ENCODE measurements at places on chromosomes 12 and 14.

DNA sequence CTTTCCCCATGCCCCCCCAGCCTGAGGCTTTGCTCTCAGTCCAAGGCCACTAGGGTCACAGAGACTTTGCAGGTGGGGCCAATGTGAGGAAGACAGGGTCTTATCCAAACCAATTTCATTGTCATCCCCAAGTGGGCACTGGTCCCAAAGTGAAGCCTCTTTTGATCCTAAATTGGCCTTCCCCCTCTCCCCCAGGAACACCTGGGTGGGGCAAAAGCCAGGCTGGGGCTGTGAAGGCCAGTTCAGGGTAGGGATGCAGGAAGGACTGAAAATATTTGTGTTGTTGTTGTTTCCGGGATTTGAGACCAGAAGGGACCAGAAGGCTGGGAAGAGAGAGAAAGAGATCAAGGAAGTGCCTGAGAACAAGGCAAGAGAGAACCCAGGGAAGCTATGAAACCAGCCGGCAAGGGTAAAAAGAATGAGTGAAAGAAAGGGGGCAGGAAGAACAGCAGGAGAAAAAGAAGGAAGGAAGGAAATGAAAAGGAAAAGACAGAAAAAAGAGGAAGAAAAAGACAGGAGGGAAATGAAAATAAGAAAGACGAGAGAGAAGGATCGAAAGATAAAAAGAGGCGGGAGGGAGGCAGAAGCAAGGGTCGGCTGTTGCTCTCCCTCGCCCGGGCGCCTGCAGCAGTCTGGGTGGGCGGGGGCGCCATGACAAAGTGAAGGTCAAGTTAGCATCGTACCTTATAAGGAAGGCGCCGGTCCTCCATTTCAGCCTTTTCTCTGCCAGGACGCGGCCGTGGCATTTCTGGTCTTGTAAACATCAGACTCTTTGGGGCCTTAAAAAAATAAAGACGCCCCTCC is 7.4 kb upstream of the HOXC11 start:
- no peak for DNase-seq

- DNase-seq, result no peak
Measured at GRCh38 chr12:101789171-101789570, 41.6 kb downstream of the GNPTAB start.

DNA sequence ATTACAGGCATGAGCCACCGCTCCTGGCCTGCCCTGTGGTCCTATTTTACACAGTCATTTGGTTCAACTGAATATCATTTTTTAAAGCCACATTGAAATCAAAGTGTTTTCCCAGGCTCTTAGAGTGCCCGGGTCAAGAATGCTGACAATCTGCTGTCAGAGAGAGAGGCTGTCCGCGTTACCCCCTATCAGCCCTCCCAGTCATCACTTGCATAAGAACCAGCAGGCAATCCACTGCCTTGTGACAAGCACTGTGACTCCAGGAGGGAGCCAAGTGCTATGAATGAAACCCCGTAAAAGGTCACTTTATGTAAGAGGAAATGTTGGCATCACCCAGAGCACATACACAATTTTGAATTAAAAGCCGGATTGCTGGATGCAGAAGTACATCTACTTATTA is 13.5 kb downstream of the PHLDA1 start:
- no peak for DNase-seq

DNA sequence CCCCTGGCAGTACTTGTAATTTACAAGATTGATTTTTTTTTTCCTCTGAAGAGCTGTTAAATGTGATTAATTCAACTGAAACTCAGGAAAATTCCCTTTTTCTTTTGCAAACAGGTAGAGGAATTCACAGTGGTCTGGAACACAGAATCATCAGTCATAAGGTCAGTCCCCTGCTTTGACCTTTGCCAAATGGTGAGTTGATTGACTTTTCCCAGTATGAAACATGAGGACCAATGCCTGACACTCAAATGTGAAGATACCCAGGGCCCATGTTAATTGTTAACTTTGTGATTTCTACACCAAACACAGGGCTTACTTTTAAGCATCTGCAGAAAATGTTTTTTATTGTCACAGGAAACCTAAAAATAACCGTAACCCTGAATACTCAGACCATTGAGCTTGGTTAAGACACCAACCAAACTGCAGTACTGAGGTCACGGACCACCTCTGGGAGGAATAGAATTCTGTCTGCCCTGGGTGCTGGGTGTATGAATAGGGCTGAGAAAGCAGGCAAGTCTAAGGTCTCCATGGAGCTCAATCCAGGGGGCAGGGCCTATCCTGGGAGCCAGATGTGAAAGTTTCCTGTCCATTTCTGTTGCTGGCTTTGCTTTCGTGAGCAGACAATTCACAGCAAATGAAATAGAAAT is 192.4 kb downstream of the TMX1 start:
- DNase-seq, result no peak

DNA sequence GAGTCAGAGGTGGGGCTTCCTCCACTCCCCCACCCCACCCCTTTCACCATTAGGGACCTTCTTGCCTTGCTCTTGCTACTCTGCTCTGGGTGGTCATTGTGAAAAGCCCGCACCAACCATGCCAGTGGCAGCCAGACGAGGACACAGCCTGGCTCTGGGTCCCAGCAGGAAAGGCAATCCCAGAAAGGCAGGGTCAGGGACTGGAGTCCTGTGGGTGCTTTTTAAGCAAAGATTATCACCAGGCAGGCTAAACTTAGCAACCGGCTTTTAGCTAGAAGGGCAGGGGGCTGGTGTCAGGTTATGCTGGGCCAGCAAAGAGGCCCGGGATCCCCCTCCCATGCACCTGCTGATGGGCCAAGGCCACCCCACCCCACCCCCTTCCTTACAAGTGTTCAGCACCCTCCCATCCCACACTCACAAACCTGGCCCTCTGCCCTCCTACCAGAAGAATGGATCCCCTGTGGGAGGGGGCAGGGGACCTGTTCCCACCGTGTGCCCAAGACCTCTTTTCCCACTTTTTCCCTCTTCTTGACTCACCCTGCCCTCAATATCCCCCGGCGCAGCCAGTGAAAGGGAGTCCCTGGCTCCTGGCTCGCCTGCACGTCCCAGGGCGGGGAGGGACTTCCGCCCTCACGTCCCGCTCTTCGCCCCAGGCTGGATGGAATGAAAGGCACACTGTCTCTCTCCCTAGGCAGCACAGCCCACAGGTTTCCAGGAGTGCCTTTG is 1.2 kb upstream of the GAPDH start:
- no peak for DNase-seq

- no peak for DNase-seq
Measured at GRCh38 chr12:105426766-105427165, 96.3 kb downstream of the C12orf75 start.

DNA sequence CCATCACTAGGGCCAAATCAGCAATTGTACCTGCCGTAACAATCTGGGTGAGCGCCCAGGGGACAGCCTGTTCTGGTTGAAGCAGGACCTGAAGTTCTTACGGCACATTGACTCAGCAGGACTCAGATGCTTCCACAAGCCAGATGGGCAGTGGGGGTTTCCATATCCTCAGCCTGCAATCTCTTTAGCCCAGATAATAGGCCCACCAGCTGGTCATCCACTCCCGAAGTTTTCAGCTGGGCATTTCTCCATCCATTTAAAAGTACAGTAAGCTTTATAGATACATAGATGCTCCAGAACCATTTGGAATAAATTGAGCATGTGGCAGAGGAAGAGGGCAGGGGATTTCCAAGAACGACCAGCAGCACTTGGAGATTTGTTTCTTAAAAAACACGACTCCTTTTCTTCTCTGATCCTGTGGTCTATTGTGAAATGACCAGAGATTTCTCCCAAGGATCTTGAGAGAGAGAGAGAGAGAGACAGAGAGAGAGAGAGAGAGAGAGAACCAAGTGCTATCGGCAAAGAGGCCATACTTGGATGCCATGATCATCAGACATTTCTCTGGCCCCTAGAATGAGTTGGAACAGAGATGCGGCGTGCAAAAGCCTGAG is 74.8 kb upstream of the PLXNC1 start:
- no peak for DNase-seq

DNA sequence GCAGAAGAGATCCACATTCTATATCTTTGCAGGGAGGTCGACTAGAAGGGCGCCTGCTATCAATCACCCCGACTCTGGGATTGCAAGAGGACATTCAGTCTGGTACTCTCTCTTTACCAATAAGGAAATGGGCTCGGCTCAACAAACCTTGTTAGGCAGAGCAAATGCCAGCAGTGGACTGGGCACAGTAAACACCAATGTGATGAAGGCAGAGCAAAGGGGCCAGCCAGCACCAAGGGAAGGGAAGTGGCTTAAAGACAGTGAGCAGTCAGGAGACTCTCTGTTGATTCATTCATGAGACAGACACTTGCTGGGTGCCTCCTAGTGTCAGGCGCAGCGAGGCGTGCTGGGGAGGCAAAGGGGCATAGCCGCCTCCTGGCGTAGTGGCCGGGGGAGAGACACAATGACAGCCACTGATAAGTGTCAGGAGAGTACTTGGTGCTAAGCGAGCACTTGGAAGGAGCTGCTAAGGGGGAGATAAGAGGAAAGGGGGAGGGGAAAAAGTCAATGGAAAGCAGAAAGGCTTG is 34.1 kb downstream of the TMCC3 start:
- no peak for DNase-seq

DNA sequence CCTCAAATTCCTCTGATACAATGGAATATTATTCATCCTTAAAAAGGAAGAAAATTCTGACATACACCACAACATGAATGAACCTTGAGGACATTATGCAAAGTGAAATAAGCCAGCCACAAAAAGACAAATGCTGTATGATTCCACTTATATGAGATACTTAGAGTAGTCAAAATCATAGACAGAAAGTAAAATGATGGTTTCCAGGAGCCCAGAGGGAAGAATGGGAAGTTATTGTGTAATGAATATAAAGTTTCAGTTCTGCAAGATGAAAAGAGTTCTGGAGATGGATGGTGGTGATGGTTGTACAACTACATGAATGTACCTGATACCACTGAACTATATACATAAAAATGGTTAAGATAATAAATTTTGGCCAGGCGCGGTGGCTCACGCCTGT is 18.3 kb downstream of the VWF start:
- no peak for DNase-seq

GRCh38 chr14:84217066-84217465 is 1312.9 kb upstream of the FLRT2 start:
- DNase-seq, result no peak

DNA sequence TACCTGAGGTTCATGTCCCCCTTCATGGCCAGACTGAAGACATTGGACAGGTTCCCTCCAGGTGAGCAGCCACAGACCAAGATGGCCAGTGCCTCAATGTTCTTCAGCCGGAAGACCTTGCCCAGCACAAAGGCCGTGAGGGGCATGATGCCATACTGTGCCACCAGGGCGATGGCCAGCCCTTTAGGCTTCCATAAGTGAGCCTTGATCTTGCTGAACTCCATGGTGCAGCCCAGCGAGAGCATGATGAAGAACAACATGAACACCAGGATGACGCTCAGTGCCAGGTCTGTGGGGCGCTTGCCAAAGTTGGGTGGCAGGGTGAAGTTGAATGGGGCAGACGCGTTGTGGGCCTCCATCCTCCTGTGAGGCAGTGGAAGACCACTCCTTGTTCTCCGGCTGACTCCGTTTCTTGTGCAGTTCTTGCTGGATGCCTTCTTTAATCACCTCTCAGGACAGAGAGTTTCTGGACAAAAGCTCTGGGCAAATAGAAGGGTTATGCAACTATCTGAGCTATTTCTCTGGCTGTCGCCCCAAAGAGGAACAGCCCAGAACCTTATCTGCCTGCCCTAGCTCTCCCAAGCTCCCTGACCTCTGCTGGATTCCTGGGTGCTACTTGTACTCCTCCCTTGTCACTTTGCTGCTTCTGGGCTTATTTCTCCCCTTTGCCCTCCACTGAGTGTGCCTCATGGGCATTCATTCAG is at the start of gene SLC10A1:
Gene SLC10A1, minus strand, starts transcription at position 445 of the 704 bp plus-strand sequence. Its CDS starts 86 bp downstream, at position 359.
- DNase-seq, result no peak

GRCh38 chr14:88914956-88915355 is 90.5 kb downstream of the TTC8 start:
- DNase-seq, result no peak

- DNase-seq, result no peak
Measured at GRCh38 chr12:132506328-132507160, 16.6 kb downstream of the FBRSL1 start.

- no peak for DNase-seq
Measured at GRCh38 chr14:94310248-94310647, 12.9 kb downstream of the SERPINA6 start.

GRCh38 chr14:63405715-63406114 is 87.0 kb upstream of the GPHB5 start:
- DNase-seq, result no peak

GRCh38 chr12:44031472-44032185 is 195.7 kb downstream of the TMEM117 start:
- no peak for DNase-seq

GRCh38 chr12:105329926-105330282 is 587 bp upstream of the C12orf75 start:
- no peak for DNase-seq

GRCh38 chr14:49897965-49898364 is 5.1 kb downstream of the ARF6 start:
- DNase-seq, result no peak

DNA sequence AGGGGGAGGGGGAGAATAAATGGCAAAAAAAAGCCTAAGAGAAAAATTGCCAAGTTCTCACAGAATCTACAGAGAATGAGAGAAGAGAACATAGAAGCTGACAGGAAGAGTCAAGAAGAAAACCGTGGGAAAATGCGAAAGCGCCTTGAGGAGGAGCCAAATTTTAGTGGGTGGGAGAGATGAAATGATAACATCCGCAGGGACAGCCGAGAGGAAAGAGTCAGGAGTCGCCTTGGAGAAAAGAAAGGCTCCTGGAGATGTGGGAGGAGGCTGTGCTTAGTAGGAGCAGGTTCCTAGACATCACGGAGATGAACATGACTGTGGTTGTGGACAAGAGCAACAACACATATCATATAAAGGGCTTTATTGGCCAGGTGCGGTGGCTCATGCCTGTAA is 49.4 kb downstream of the PHLDA1 start:
- no peak for DNase-seq

- DNase-seq, result no peak
Measured at GRCh38 chr14:59360923-59361794, 104.0 kb downstream of the GPR135 start.

DNA sequence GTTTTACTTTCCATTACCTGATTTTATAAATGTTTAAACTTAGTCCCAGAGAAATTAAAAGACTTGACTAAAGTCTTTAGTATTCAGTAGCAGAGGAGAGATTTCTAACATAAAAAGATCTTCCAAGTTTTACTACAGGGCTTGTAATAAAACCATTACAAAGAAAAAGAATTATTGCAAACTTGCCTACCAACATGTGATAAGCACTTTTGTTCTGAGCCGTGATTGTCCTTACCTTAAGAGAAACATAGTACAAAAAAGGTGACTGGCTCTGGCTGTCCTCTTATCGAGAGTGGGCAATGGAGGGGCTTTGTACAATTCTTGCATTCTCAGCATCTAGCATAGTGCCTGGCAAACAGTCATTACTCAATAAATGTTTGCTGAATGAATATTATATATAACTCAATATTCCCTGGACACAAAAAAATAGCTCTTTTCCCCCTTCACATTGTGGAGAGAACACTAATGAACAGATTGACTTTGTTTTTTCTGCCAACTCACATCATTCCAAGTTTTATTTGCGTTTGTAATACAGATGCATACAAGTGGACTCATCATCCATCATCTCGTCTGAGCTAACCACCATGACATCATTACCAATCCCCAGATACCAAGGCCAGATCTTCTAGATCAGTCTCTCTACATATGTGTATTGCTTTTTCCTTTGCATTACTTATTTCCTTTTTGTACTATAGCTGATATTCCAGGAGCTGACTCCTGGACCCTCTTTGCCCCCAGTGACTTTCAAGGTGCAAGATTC is 192.8 kb upstream of the EEA1 start:
- no peak for DNase-seq

GRCh38 chr12:58443273-58443980 is 476.9 kb downstream of the LRIG3 start:
- DNase-seq, result no peak

- no peak for DNase-seq
Measured at GRCh38 chr14:25396128-25396527, 346.2 kb upstream of the STXBP6 start.

- no peak for DNase-seq
Measured at GRCh38 chr14:34355584-34356263, 106.3 kb downstream of the SPTSSA start.

Data from cortex of kidney (tissue), 1 donor.